ENCODE measurements at places on chromosomes 4 and X. TPM values are rescaled to one million over a fixed set of nuclear protein-coding genes. Genes with fewer than 3 reads are reported as not detected.
A peak's percentile ranks its signal among the peaks of the same experiment; 100 is the strongest.

The AMTN gene
- not detected for total RNA-seq

The MAGEB1 gene
- not detected for total RNA-seq

The DDIT4L gene
- 0.07 TPM for total RNA-seq

The GRPEL1 gene
- total RNA-seq, result 46.2 TPM

The ABCG2 gene
- total RNA-seq, result 6.4 TPM

The GEMIN8 gene
- 8.2 TPM for total RNA-seq

The SOWAHB gene
- 14.5 TPM for total RNA-seq

The TMEM271 gene
- not detected for total RNA-seq

The SCML2 gene
- 1.3 TPM for total RNA-seq

The XPNPEP2 gene
- total RNA-seq, result 30.7 TPM

- no peaks in the 10 kb centered on the region for H3K4me1 ChIP-seq
- no peak overlapping the region for H3K4me3 ChIP-seq
- no peak for DNase-seq
- H3K27ac ChIP-seq, result no peak overlapping the region
- H3K27me3 ChIP-seq, result no peaks in the 10 kb centered on the region
Measured at GRCh38 chr4:92387459-92388069, 83.8 kb downstream of the GRID2 start.

DNA sequence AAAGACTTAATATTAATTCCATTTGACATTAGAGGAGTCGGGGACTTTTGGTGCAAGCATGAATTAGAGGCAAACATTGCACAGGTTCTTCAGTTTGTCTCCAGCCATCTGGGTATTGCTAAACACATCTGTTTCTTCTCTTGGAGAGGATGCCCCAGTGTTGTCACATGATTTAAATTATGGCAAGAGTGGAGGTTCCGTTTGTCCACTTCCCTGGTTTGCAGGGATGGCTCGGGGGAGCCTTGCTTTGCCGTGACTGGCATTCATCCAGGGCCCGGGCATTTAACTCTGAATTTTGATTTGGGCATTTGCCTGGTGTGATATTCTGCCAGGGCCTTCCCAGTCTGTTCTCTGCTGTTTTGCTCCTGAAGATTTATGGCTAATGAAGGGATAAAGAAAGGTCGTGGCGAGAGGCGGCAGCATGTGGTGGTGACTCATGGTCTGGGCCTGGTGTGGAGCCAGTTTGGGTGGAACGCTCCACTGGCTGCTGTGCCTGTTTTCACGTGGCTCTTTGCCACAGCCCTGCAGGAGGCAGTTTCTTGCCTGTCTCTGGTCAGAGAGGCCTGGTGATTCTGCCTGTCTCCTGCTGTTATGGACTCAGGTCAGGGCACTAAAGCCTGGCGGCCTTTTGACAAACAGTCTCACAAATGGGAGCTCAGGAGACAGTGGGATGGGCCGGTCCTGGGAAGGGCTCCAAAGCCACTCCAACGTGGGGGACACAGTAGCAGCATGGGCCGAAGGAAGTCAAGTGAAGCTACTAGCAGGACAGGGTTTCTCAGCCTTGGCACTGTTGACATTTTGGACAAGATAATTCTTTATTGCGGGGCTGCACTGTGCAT is 99.4 kb upstream of the PGRMC2 start:
- H3K36me3 ChIP-seq, result no peaks in the 10 kb centered on the region
- H3K27me3 ChIP-seq, result no peaks in the 10 kb centered on the region
- no peak overlapping the region for H3K27ac ChIP-seq
- H3K4me1 ChIP-seq, result no peaks in the 10 kb centered on the region
- peak; percentile 85 for DNase-seq

GRCh38 chr4:71367546-71367945 is 28.7 kb downstream of the SLC4A4 start:
- H3K36me3 ChIP-seq, result no peaks in the 10 kb centered on the region
- no peak overlapping the region for H3K27ac ChIP-seq
- no peaks in the 10 kb centered on the region for H3K27me3 ChIP-seq
- no peak overlapping the region for H3K4me3 ChIP-seq
- DNase-seq, result no peak
- no peaks in the 10 kb centered on the region for H3K4me1 ChIP-seq

- no peaks in the 10 kb centered on the region for H3K36me3 ChIP-seq
- DNase-seq, result peak; percentile 60
- H3K27me3 ChIP-seq, result no peaks in the 10 kb centered on the region
- H3K27ac ChIP-seq, result no peak overlapping the region
- H3K4me1 ChIP-seq, result no peaks in the 10 kb centered on the region
Measured at GRCh38 chrX:22081475-22082092, 49.5 kb downstream of the PHEX start.

- no peaks in the 10 kb centered on the region for H3K27me3 ChIP-seq
- H3K27ac ChIP-seq, result no peak overlapping the region
- no peaks in the 10 kb centered on the region for H3K36me3 ChIP-seq
- H3K4me1 ChIP-seq, result no peaks in the 10 kb centered on the region
Measured at GRCh38 chrX:39477762-39478120, 620.0 kb downstream of the BCOR start.

- H3K27ac ChIP-seq, result no peak overlapping the region
- H3K36me3 ChIP-seq, result no peaks in the 10 kb centered on the region
- no peak overlapping the region for H3K4me3 ChIP-seq
- no peak for DNase-seq
Measured at GRCh38 chr4:72994670-72995069, 74.8 kb downstream of the COX18 start.

GRCh38 chr4:3034231-3034630 is 40.1 kb downstream of the HTT-AS start:
- H3K4me1 ChIP-seq, result no peaks in the 10 kb centered on the region
- H3K4me3 ChIP-seq, result no peak overlapping the region
- no peak for DNase-seq
- H3K36me3 ChIP-seq, result no peaks in the 10 kb centered on the region
- H3K27ac ChIP-seq, result no peak overlapping the region

GRCh38 chr4:165600959-165601683 is 222.3 kb downstream of the CPE start:
- H3K4me1 ChIP-seq, result no peaks in the 10 kb centered on the region
- H3K27ac ChIP-seq, result no peak overlapping the region
- DNase-seq, result no peak
- H3K36me3 ChIP-seq, result no peaks in the 10 kb centered on the region

DNA sequence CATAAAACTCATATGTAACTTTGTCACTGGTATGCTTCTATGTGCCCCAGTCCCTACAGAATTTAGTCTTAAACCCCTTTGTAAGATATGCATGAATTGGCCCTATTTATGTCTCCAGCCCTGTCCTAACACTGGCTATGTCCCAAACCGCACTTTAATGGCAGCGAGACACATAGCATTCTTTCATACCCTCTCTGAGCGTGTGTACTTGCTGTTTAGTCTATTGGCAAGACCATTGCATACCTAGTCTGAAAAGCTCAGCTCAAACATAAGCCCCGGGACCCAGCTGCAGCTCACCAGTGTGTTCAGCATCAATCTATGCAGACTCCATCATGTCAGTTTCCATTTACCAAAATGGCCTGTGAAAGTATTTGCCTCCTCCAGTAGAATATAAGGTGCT is 1018.4 kb upstream of the TENM3 start:
- no peak overlapping the region for H3K27ac ChIP-seq
- DNase-seq, result no peak
- H3K27me3 ChIP-seq, result no peaks in the 10 kb centered on the region
- H3K36me3 ChIP-seq, result no peaks in the 10 kb centered on the region
- H3K4me3 ChIP-seq, result no peak overlapping the region

DNA sequence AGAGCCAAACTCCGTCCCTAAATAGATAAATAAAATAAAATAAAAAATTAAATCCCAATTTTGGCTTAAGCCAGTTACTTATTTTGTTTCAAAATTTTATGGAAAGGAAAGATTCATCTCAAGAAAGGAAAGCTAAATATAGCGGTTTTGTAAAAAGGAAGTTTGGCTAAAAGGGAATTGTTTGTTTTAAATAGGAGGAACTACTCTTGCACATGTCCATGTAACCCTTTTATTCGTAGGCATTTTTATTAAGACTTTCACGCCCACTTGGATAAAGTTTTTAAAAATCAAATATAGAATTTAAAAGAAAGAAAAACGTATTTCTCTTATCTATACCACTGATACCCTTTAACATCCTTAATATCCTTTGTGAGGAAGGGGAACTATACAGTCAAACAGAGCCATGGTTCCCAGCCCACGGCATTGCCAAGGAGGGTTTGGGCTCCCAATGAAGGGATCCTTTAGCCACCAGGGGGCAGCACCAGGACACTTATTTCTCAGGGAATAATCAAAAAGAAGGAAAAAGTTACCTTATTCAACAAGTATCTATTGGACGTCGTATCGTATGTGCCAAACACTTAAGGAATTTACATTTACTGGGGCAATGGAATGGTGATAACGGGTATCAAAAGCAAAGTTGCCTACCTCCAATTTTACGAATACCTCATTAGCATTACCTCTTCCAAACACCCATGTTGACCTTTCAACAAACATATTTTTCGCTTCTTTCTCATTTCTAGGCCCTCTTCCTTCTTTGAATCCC is 27.7 kb downstream of the CDKN2AIP start:
- no peaks in the 10 kb centered on the region for H3K36me3 ChIP-seq
- peak; percentile 85 for DNase-seq
- H3K27me3 ChIP-seq, result no peaks in the 10 kb centered on the region
- peaks cover 13% of the 10 kb centered on the region for H3K4me1 ChIP-seq
- no peak overlapping the region for H3K27ac ChIP-seq

GRCh38 chr4:138951764-138952163 is 63.8 kb upstream of the NOCT start:
- no peaks in the 10 kb centered on the region for H3K27me3 ChIP-seq
- H3K36me3 ChIP-seq, result no peaks in the 10 kb centered on the region
- H3K4me1 ChIP-seq, result no peaks in the 10 kb centered on the region

DNA sequence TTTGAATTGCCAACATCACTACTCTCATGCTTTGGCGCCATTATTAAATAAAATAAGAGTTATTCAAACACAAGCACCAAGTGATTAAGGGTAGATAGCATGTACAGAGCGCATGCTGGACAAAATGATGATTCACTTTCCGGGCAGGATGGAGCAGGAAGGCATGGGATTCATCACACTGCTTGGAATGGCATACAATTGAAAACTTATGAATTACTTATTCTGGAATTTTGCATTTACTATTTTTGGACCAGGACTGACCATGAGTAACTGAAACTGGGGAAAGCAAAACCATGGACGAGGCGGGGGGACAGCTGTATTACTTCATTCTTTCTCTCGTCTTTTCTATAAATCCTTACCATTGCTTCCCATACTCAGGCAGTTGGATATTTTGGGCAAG is 28.5 kb upstream of the FGF5 start:
- H3K27me3 ChIP-seq, result no peaks in the 10 kb centered on the region
- H3K36me3 ChIP-seq, result no peaks in the 10 kb centered on the region
- H3K27ac ChIP-seq, result no peak overlapping the region
- DNase-seq, result no peak

- H3K36me3 ChIP-seq, result no peaks in the 10 kb centered on the region
- H3K27ac ChIP-seq, result no peak overlapping the region
- no peaks in the 10 kb centered on the region for H3K4me1 ChIP-seq
- DNase-seq, result no peak
- no peak overlapping the region for H3K4me3 ChIP-seq
- no peaks in the 10 kb centered on the region for H3K27me3 ChIP-seq
Measured at GRCh38 chr4:158777423-158778155, 8.8 kb downstream of the FNIP2 start.

- H3K4me3 ChIP-seq, result no peak overlapping the region
- no peaks in the 10 kb centered on the region for H3K4me1 ChIP-seq
- no peak overlapping the region for H3K27ac ChIP-seq
- H3K27me3 ChIP-seq, result no peaks in the 10 kb centered on the region
- H3K36me3 ChIP-seq, result no peaks in the 10 kb centered on the region
Measured at GRCh38 chr4:36476135-36476534, 194.7 kb downstream of the DTHD1 start.

DNA sequence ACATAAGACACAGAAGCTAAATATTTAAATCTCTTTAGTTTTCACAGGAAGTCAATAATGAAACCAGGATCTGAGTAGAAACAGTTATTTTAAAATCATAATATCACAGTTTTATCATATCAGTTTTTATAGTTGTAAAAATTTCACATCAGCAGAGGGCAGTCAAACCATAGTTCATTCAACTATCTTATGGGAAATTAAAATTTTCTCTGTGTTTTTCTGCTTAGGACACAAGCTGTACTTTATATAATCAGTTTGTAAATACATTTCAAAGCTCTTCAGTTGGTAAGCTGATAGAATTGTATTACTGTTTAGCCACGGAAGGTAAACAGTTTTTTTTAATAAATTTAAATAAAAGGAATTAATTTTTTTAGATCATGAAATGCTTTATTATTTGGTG is 204.8 kb upstream of the NUDT6 start:
- H3K4me3 ChIP-seq, result no peak overlapping the region
- no peak overlapping the region for H3K27ac ChIP-seq
- no peaks in the 10 kb centered on the region for H3K27me3 ChIP-seq
- DNase-seq, result no peak
- H3K36me3 ChIP-seq, result no peaks in the 10 kb centered on the region

- DNase-seq, result no peak
- no peak overlapping the region for H3K27ac ChIP-seq
- no peaks in the 10 kb centered on the region for H3K36me3 ChIP-seq
Measured at GRCh38 chr4:135934026-135934425, 1598.3 kb downstream of the PCDH18 start.

DNA sequence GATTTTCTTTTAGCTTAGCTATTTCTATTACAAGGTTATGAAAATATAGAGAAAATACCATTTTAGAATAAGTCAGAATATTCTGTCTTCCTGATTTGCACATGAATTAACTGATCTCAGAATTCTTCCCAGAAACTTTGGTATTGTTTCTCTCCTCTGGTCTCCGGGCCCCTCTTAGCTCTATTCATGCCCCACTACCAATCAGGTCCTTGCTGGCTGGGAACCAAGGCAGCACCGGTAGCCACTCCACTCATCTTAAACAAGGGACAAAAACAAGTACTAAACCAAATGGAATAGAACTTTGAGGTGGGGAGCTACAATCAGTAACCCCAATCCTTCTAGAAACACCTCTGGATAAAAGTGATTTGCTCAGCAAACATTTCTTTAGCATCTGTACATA is 64.3 kb downstream of the GPC3 start:
- DNase-seq, result no peak
- no peak overlapping the region for H3K4me3 ChIP-seq
- no peaks in the 10 kb centered on the region for H3K4me1 ChIP-seq
- H3K27me3 ChIP-seq, result peaks cover 8% of the 10 kb centered on the region

DNA sequence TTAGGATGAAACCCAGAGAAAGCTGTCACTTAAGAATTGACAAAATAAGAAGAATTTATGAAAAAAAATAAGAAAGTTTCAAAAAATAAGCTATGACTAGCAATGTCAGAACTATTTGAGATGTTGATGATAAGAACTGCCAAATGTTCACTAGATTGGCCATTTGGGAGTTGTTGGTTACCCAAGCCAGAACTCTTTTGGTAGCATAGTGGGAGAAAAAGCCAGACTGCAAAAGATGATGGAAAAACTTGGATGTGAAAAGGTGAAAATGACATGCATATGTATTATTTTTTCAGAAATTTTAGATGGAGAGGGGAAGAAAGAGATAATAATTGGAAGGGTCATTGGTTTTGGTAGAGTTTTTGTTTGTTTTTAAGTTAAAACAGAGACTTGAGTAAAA is 397.2 kb upstream of the ATOH1 start:
- H3K27me3 ChIP-seq, result no peaks in the 10 kb centered on the region
- no peak for DNase-seq
- H3K4me1 ChIP-seq, result no peaks in the 10 kb centered on the region
- no peak overlapping the region for H3K27ac ChIP-seq
- H3K4me3 ChIP-seq, result no peak overlapping the region

- no peak overlapping the region for H3K27ac ChIP-seq
- no peaks in the 10 kb centered on the region for H3K4me1 ChIP-seq
Measured at GRCh38 chr4:47271291-47271690, 192.2 kb downstream of the COMMD8 start.

- DNase-seq, result no peak
- H3K27ac ChIP-seq, result peak overlapping the region; percentile 44
- H3K4me3 ChIP-seq, result no peak overlapping the region
- peaks cover 16% of the 10 kb centered on the region for H3K4me1 ChIP-seq
Measured at GRCh38 chr4:7464259-7464655, 29.5 kb upstream of the PSAPL1 start.

Measured in right lobe of liver (tissue), 6 donors.